Activated T-cell treated with anti-CD3 and anti-CD28 coated beads, Interleukin-2, amount 50 U/mL, for 48 hours (primary cell): ENCODE measurements at places on chromosomes 7 and 10.
A peak's percentile ranks its signal among the peaks of the same experiment; 100 is the strongest.

DNA sequence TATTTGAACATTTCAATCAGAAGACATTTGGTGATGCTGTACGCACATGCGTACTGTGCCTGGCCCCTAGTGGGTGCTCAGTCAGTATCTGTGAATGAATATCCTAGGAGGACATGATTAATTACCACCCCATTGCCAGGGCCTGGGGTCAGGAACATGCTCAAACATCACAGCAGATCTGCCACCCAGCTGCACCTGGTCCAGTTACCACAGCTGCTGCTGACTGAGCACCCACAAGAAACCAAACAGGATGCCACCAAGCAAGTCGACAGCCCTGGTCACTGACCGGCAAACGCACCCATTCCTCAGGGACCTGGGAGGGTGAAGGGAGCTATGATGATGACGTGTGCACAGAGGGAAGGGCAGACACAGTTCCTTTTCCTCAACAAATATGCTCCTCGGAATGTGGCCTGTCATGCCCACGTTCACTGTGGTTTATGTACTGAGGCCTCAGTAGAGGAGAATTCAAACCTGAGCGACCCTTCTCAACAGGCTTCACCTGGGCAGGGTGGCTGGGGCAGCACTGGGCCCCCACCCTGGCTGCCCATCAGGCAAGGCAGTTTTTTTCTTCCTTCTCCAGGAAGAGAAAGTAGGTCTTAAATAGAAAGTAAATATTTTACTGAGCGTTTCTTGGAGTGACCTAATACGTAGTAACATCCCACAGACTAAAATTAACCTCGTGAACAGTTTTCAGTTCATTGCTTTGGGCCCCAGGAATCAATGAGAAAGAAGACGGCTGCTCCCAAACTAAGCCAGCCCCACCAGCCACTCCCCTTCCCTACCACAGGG lies 13.4 kb downstream of the CTBP2 start:
- DNase-seq = no peak

DNA sequence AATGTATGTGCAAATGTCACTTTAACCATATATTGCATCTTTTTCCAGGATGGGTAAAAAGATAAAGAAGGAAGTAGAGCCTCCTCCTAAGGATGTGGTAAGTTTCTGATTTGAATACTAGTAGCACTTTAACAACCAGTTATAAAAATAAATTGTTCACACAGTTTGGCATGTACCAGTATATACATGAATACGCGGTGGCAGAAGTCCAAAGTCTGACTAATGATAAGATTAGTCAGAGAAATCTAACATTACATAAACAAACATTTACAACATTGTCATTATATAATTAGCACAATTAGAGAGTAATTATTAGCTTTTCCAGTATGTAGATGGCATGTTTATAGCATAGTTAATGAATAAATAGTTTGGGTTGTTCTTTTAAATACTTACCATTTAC lies 4.1 kb downstream of the ARMC3 start:
- no peak for DNase-seq

DNA sequence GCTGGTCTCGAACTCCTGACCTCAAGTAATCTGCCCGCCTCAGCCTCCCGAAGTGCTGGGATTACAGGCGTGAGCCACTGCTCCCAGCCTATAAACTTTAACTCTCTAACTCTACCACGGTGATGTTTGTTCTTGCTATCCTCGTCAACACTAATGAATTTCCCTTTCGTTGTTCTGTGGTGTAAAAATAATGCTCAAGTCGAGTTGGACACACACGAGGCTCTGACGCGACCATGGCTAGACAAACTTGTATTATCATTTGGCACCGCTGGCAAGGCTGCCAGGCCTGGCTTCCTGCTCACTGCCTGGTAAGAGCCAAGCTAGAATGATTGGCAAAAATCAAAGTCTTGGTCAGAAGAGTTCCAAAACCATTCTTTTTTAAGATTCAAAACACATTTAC lies 167.0 kb upstream of the KLF6 start:
- DNase-seq = no peak

DNA sequence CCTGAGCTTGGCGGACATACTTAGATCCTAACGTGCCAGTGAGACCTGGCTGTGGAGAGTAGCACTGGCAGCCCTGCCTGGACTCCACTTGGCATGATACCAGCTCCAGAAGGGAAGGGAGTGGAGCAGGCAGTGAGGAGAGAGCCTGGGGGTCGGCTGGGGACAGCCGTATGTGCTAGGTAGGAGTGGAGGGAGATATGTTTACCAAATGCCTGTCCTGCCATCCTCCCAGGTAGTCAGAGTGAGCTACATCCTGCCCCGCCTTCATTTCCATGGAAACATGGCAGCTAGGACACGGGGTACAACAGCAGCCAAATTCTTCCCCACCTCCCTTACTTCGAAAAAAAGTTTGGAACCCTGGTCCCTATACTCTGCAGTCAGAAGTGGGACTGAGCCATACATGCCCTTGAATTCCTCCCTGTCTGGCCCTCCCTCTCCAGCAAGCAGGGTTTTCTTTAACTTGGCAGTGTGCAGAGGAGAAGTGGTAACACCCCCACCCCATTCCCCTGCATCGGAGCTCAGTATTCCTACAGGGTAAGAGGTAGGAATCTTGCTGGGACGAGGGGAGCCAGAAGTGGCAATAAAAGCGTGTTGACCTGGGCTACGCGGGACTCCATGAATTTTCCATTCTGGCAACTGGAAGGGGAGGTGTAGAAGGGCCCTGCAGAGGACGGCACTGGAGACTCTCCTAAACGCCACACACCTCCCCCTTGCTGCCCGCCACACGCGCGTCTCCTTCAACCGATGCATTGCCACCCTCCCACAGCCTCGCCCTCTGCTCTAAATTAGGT lies 20.0 kb upstream of the SMO start:
- DNase-seq = no peak

GRCh38 chr10:70578371-70578947 lies 24.1 kb downstream of the PRF1 start:
- peak; percentile 79 for DNase-seq

DNA sequence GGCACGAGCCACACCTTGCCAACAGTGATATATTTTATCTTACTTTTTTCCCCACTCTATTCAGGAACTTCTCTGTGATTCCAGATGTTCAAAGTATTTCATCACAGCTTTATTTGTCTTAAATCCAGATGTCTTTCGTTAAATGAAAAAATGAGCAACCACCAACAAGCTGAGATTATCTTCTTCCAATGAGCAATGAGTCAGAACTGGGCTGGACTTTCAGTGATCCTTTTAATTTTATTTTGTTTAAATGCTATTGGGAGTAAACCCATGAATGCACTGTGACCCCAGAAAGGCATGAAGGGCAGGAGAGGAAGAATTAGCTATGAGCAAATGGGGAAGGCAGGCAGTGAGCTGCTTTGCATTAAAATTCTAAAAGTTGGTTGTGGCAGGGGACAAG lies 77.6 kb upstream of the IMMP2L start:
- DNase-seq = no peak

- no peak for DNase-seq
Observed at GRCh38 chr10:86284355-86285105, 82.1 kb downstream of the GRID1 start.
